Stomach (tissue), 19 donors: ENCODE measurements at places on chromosomes 6 and 20.

- peak; percentile 15 for DNase-seq
Observed at GRCh38 chr20:32034581-32035425, 17.2 kb upstream of the HCK start.

DNA sequence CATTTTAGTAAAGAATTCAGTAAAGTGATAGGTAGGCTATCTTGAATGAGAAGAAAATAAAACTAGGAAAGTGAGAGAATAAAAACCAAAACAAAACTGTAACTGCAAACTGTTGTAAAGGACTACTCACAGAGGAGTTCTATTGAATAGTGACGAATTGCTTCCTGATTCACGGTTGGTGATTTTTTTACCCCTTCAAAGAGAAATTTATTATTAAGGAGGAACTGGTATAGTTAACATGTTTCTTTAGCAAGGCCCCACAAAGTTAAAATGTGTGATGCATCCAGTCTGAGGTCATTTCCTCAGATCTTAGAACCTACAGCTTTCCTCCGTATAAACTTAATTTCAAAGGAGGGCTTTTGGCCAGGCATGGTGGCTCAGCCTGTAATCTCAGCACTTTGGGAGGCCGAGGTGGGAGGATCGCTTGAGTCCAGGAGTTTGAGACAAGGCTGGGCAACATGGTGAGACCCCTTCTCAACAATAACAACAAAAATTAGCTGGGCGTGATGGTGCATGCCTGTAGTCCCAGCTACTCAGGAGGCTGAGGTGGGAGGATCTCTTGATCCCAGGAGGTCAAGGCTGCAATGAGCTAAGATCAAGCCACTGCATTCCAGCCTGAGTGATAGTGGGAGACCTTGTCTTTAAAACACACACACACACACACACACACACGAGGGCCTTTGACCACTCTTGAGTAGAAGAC lies 8.3 kb downstream of the PRDM1 start:
- no peak for DNase-seq

DNA sequence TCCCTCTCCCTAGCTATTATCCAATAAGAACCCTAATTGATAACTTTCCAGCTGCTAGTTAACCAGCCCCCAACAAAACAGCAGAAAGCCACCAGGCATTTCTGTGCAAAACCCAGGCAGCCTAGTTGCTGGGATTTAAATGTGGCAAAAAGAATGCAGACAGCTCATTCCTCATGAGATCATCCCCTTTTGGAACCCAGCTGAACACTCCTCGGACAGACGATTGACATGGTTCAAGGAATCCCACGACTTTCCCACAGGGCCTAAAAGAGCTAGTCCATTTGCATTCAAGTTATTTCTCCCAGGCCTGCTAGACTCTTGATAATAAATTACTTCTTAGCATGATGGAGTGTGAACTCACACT lies 24.0 kb downstream of the JAG1 start:
- DNase-seq, result no peak

- no peak for DNase-seq
Observed at GRCh38 chr6:130671119-130671518, 156.1 kb upstream of the SMLR1 start.

DNA sequence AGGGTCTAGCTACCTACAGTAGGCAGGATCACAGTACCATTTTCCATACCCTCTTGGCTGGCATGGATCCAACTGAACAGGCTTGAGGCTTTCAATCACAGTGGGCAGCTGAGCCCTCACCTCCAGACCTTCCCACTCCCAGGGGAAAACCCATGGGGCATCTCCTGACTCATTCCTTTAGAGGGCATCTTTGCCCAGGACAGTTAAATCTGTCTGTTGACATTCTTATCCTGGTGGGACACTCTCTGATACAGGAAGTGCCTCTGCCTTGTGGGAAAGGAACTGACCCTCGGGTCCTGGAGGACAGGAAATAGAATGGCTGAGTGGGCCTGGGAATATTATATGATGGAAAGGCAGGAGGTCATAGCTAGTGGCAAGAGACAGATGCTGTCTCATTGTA lies 10.2 kb upstream of the EPB41L1 start:
- no peak for DNase-seq

DNA sequence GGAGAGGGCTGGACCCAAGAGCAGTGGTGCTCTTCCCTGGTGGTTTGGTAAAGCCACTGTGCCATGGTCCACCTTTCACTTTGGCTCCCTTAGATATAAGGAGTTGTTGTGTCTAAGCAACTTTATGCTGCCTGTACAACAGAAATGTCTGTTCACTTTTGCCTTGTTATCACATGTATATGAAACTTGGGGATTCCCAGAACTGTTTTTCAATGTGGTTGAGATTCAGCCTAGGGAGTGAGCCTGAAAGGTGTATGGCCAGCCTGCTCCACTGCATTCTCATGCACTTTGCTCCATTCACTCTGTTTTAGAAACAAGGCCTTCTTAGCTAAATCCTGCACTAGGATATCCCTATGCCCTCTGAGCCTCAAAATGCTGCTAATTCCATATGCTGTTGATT lies 234.5 kb upstream of the THEMIS start:
- DNase-seq, result no peak

GRCh38 chr6:35356391-35356790 lies 14.0 kb downstream of the PPARD start:
- no peak for DNase-seq

- no peak for DNase-seq
Observed at GRCh38 chr6:38012573-38012972, 193.0 kb downstream of the ZFAND3 start.

- DNase-seq, result no peak
Observed at GRCh38 chr6:144824018-144824417, 538.9 kb downstream of the UTRN start.
